NCI-H2227 treated with DMSO at 0.1 percent for 48 hours (cell line): ENCODE measurements at places on chromosomes 11 and 22.
A peak's percentile ranks its signal among the peaks of the same experiment; 100 is the strongest.

DNA sequence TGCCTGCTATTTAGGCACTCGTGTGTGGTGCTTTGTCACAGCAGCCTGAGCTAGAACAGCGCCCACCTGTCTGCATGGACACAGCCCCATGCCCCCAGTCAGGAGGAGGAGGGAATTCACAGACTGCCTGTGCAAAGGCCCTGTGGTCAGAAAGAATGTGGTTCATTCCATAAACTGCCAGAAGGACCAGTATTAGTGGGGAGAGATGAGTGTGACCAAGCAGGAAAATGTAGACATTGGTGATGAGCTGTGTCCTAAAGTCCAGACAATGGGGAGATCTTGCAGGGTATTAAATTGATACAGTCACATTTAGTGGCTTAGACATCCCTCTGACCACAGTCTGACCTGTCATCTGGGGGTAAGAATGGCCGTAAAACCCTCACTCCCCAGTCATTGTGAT lies 83.7 kb upstream of the LINC01488 start:
- no peak for DNase-seq

DNA sequence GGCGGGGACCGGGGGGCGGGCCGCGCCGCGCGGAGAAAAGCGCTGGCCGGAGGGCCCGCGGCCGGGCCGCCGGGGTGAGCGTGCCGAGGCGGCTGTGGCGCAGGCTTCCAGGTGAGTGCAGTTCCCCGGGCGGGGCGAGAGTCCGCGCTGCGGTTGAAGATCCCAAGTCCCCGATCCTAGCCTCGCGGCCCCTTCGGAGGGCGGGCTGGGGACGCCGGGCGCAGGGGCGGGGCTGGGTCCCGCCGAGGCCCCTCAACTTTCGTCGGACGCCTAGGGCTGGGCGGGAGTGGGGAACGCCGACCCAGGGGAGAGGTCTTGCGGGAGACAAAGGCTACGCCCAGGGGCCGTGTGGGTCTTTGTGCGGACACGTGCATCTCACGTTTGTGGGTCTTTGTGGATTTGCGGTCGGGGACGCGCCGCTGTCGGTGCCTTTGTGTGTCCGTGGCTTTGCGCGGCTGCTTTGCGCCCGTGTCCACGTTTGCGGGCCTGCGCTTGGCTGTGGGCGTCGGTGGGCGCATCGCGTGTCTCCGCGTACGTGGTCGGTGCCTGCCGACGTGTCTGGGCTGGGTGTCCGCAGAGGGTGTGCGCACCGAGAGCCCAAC lies at the start of gene TSKU:
Gene TSKU (plus strand): TSS at position 63 of the 602 bp plus-strand sequence. CDS start 12,261 bp downstream, outside the sequence.
- no peak for DNase-seq

GRCh38 chr11:102430158-102430836 lies 22.3 kb downstream of the TMEM123 start:
- DNase-seq = no peak

DNA sequence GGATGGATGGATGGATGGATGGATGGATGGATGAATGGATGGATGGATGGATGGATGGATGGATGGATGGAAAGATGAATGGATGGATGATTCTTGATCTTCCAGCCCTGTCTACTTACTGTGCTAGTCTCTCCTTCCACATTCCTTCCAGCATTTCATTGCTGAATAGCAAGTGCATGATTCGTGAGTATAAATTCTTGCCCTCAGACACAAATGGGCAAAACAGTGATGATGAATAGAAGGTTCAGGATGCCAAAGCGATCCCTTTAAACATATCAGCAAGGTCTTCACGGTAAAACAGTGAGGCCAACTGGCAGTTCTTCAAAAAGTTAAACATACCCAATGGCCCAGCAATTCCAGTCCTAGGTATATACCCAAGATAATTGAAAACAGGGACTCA lies 400.2 kb downstream of the MN1 start:
- DNase-seq = no peak

DNA sequence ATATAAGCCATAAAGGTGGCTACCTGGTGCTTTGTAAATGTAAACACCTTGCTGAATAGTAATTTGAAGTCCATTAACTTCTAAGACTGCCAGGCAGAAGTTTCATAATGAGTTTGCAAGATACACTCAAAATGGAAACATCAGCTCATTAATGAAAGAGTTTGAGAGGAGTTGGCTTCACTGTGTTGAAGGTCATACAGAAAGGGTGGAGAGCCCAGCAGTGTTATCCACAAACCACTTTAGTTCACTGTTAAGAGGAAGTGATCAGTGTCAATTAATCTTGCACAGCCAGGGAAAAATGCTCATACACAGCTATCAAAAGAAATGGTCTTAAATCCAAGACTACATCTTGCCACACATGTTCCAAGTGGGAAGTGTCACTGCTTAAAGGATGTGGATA lies 689.4 kb downstream of the JRKL start:
- no peak for DNase-seq

DNA sequence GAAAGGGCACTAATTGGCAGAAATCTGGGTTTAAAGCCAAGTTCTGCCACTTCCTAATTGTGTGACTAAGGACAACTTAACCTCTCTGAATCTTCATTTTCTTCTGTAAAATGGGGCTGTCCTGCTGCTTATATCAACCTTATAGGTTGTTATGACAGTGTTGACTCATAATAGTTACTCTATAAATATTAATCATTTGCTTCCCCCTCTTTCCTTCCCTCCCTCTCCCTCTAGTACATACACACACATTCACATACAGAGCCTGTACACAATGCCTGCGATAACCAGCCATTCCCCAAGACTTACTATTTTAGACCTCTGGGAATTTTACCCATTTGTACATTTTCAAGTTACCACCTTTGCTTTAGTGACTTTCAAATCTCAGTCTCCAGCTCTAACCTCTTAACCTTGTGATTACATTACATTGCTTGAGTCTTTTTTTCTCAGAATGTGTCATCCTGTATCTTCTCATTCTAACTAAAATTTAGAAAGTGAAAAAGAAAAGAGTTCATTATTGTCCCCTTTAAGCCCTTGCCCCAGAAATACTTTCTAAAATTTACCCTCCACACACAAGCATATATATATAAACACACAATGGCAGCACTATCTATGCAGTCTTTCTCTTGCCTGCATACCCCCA lies 31.9 kb downstream of the GDPD4 start:
- DNase-seq = no peak

DNA sequence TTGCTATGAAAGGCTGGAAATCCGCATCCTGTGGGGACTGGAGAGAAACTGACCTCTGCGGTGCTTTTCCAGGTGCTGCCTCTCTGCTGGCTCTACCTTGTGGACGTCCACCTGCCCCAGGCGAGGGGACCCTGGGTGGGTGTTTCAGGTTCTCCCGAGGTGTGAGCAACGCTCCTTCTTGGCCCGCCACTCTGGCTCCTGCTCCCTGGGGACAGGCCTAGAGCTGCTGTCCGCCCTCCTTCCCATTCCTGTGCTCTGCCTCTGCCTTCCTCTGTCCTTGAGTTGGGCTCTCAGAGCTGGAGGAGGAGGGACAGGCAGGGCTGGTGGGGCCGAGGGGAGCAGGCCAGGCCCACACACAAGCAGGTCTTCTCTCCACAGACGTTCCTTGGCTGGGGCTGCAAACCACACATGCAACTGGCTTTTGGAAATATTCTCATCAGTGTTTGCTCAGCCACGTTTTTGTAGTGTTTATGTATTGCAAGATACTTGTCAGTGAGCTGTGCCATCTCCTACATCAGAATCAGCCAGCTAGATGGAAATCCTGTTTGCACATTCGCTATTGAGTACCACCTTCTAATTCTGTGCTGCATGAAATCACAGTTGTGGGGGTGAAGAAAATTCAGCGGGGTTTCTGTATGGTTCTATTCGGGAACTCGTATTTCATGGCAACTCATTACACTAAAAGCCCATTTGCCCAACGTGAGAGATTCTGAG lies 1115.0 kb downstream of the BRD1 start:
- DNase-seq = no peak

- DNase-seq = no peak
Measured at GRCh38 chr11:26019386-26019785, 312.5 kb upstream of the ANO3 start.

DNA sequence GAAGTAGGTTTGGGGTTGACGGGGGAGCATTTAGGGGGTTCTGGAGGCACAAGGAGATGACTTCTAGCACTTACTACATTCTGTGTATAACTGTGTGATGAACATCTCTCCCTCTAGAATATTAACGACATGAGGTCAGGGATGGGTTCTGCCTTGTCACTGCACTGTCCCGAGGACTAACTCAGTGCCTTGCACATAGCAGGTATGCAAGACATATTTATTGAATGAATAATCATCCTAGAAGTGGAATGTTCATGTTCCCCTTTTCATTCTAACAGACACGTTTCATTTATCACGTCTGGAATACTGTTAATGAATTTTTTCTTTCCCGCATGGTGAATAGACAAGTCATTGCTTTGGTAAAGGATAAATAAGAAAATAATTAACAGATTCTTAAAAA lies 12.6 kb downstream of the SYT13 start:
- DNase-seq = no peak

GRCh38 chr11:57311109-57311936 lies 13.4 kb downstream of the TNKS1BP1 start:
- DNase-seq = peak; percentile 50

DNA sequence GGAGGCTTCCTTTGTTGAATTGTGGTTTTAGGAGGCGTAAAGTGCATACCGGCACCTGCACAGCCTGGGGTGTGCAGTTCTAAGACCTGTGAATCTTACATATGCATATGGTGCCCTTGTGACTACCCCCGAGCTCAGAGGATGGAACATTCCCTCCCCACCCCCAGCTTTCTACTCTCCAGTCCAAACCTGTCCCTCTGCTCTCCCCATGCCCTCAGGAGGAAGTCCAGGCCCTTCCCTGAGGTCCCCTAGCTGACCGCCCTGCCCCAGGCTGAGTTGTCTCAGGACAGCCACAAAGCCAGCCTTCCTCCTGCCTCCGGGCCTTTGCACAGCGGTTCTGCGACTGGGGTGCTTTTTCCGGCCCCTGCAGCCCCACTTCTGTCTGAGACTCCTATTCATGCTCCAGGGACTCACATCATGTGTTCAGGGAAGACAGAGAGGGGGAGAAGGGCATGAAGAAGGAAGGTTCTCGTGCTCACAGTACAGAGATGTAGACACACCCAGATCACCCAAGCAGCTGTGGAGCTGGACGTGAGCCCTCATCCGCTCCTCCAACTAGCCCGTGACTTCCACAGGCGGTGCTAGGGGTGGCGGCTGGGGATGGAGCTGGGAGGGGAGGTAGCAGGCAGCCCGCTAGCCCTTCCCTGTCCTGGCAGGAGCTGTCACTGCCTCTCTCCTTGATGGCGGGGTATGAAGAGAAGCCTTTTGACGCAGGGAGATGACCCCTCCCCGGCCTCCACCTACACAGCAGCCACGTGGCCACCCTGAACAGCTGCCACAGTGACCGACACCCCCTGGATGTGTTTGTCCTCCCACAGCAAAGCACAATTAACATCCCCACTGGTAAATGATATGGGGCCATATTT lies 50.8 kb downstream of the FLRT1 start:
- no peak for DNase-seq

DNA sequence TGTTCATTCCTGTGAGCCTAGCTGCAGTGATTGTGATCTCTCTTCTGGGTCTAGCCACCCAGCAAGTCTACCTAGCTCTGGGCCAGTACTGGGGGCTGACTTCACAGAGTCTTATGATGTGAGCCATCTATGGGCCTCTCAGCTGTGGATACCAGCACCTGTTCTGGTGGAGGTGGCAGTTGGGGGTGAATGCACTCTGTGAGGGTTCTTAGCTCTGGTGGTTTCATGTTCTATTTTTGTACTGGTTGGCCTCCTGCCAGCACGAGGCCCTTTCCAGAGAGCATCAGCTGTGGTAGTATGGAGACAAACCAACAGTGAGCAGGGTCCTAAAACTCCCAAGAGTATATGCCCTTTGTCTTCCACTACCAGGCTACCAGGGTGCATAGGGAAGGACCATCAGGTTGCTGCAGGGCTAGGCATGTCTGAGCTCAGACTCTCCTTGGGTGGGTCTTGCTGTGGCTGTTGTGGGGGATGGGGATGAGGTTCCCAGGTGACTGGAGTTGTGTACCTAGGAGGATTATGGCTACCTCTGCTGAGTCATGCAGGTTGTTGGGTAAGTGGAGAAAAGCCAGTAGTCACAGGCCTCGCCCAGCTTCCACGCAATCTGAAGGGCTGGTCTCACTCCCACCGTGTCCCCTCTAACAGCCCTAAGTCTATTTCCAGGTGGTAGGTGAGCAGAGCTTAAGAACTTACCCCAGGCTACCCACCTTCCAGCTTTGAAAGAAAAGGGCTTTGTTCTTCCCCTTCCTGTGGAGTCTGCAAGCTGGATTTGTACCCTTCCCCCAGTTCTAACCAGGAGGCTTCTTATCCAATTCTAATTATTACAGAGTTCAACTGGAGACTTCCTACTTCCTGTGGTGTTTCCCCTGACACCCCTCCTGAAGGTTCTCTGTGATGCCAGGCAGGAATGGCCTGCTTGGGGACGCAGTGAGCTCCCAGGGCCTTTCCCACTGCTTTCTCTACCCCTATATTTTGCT lies 250.7 kb downstream of the LUZP2 start:
- DNase-seq = no peak

GRCh38 chr22:25072406-25072805 lies 119.9 kb downstream of the KIAA1671 start:
- no peak for DNase-seq

DNA sequence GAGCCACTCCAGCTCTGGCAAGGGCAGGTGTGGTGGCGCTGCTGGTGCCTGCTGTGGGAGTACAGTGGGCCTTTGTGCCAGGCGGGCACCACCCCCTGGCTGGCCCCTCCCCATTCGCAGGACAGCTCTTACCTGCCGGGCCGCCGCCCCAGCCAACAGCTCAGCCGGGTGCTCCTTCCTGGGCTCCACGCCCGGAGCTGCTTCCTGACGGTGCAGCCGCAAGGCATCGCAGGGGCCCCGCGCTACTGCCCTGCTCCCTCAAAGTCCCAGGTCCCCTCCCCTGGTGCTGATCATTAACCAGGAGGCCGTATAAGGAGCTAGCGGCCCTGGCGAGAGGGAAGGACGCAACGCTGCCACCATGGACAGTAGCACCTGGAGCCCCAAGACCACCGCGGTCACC lies at the start of gene SLC5A1:
Gene SLC5A1 (plus strand): TSS at position 338 of the 400 bp plus-strand sequence. CDS start 21 bp downstream, at position 359.
- no peak for DNase-seq

- no peak for DNase-seq
Measured at GRCh38 chr11:64713781-64714363, 9.1 kb downstream of the NRXN2 start.

DNA sequence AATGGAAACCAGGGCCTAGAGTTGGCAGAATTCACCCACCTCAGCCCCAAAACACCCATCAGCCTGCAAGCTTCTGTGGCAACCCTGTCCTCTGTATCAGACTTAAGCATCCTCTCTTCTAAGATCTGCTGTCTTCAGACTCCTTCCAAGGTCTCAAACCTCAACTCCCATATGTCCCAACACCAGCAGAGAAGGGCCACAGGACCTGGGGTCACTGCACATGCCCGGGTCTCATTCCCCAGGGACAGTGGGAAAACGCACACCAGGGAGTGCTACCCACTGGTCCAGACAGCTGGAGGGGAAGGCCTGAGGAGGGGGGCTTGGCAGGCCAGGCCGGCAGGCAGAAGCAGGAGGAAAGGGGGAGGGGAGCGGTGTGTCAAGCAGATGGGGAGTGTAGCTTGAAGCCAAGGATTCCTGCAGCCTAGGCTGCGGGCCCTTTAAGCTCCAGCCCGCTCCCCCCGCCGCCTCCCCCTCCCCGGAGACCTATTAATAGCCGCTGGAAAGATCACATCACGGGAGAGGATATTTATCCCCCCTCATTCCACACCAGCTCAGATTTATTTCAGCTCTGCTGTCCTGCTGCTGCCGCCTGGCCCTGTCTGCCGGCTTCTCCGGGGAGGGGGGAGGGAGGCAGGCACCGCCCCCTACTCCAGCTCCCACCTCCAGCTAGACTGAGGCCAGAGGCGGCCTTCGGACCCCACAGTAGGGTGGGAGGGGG lies 16.7 kb downstream of the BCL9L start:
- peak; percentile 77 for DNase-seq

- DNase-seq = no peak
Measured at GRCh38 chr22:46829117-46829891, 66.9 kb downstream of the TBC1D22A start.
